Stimulated activated effector memory CD8-positive, alpha-beta T cell treated with anti-CD3 and anti-CD28 coated beads, Interleukin-12 subunit alpha, Interleukin-12 subunit beta, amount 100 ng/mL, for 72 hours (primary cell): ENCODE measurements at places on chromosomes 3 and 15.

DNA sequence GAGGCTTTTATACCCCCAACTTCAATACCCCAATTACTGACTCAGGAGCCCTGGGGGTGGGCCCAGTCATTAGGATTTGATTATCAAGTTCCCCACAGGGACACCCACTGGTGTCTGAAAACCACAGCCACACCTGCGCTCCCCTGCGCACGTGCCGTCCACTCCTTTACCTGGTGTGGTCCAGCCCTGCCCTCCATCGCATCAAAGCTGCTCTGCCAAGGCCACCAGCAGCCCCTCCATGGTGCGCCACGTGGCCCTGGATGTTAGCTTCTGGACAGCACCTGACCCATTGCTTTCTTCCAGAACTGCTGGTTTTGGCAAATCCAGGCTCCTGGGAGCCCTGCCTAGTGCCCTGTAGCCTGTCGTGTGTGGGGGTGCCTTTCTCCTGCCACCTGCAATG is 136.3 kb downstream of the NSMCE3 start:
- DNase-seq = no peak

- DNase-seq = no peak
Observed at GRCh38 chr15:73873889-73874511, 636 bp downstream of the TBC1D21 start.

DNA sequence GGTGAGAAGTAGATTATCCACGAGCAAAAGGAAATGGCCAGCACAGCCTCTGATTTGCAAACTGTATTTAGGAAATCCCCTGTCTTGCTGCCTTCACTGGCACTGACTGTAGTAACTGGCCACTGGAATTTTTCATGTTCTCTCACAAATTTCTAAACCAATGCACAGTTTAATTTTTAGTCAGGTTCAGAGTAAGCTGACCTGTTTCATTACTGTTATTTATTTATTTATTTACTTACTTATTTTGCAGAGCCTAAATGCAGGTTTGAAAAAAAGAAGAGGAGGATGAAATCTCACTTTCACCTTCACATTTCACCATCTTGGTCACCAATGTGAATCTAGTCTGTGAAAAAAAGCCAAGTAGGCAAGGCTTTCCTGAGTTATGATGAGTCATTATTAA is 291.0 kb downstream of the PLOD2 start:
- no peak for DNase-seq

- DNase-seq = no peak
Observed at GRCh38 chr3:123769356-123769743, 114.8 kb downstream of the MYLK start.

GRCh38 chr3:179526989-179527391 is 35.7 kb upstream of the ACTL6A start:
- no peak for DNase-seq

DNA sequence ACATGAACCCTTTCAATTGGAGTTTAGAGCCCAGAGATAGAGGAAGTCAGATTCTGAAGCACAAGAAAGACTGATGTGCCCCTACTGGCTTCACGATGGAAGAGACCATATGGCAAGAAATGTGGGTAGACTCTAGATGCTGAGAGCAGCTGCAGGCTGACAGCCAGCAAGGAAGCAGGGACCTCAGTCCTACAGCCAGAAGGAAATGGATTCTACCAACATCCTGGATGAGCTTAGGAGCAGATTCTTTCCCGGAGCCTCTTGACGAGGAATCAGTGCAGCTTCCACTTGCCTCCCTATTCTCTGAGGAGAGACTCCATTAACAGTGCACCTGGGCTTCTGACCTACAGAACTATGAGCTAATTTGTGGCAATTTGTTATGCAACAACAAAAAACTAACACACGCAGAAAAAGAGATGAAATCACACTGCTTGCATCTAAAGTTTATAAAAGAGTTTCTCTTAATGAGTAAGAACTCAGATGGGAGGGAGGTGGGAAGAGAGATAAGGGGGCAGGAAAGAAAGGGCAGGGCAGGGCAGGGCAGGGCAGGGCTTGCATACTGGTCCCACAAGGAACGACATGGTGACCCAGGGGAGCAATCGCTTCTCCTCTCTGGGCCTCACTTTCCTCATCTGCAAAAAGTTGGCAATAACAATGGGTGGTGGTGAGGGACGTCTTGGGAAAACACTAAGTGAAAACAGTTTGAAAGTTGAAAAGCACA is 440.9 kb downstream of the FOXP1 start:
- no peak for DNase-seq

GRCh38 chr15:52150043-52150825 is 37.7 kb upstream of the BCL2L10 start:
- no peak for DNase-seq

GRCh38 chr3:160183345-160184076 is 41.7 kb upstream of the C3orf80 start:
- DNase-seq = no peak

DNA sequence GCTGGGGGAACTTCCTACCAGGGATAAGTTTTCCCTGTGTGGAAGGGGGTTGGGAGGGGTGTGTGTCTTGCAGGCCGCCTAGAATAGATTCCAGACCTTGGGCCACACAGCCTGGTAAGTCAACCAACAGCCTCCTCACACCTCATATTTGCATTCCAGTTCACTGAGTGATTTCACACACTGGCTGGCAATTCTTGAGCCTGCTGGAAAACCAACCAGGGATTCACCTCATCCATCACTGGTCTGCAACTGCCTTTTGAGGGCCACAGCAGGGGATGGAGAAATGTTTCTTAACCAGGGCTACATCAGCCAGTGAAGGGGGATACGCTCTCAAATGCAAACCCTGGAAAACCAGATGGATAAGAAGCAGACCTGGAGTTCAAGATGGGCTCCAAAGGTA is 2.0 kb downstream of the FSTL1 start:
- no peak for DNase-seq

DNA sequence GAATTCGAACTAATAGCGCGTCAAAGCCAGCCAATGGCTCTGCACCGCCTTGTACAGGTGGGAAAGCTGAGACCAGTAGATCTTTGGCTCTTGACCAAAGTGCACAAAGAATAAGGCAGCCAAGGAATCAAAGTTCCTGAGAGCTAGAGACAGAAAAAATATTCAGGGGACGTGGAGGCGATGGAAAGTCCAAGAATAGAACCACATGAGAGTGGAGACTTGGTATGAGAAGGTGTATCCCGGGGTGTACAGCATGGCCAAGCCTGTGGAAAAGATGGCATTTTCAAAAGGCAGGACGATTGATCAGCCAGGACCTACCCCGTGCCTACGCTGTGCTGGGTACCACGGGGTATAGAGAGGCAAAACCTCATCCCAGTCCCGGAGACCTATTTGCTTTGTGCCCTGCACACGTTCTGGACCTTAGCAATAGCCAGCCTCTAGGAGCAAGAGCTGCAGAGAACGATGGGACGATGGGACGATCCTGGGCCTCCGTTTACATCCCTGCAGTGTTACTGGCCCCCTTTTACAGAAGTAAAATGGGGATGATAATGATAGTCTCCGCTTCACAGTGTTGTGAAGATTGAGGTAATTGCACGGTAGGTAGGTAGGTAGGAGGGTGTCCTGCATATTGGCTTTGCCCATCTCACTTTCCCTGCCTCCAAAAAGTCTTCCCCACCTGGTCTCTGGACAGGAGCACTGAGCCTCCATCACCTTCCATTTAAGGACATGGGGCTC is 583 bp upstream of the RBSN start:
- no peak for DNase-seq

DNA sequence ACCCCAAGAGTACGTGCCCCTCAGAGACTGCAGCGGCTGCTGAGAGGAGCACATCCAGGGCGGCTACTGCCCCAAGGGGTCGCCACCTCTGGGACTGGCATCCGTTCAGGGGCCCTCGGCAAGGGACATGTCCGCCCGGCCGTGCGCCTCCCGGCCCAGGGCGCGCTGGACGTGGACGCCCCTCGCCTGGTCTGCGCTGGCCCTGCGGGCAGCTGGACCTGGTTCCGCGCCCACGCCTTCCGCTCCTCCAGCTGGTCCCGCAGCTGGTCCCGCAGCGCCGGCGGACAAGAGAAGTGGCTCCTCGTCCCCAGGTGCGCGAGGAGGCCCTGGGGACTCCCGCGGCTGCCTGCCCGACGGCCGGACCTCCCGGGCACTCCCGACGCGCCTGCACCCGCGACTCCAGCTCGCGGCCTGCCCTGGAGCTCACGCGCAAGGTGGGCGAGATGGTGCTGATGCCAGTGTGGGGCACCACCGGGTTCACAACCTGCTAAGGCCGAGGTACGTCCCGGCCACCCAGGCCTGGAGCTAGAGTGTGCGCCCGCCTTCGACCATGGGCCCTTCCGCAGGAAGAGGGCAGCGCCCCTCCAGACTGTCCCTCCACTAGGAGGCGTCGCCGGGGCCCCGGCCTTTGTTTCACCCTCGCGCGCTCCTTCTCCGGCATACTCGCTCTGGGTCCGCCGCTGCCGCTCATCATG is 14.4 kb upstream of the GP9 start:
- no peak for DNase-seq

- DNase-seq = no peak
Observed at GRCh38 chr15:80026310-80026709, 33.2 kb upstream of the ZFAND6 start.

GRCh38 chr3:136658946-136659682 is 93.1 kb downstream of the STAG1 start:
- DNase-seq = no peak

DNA sequence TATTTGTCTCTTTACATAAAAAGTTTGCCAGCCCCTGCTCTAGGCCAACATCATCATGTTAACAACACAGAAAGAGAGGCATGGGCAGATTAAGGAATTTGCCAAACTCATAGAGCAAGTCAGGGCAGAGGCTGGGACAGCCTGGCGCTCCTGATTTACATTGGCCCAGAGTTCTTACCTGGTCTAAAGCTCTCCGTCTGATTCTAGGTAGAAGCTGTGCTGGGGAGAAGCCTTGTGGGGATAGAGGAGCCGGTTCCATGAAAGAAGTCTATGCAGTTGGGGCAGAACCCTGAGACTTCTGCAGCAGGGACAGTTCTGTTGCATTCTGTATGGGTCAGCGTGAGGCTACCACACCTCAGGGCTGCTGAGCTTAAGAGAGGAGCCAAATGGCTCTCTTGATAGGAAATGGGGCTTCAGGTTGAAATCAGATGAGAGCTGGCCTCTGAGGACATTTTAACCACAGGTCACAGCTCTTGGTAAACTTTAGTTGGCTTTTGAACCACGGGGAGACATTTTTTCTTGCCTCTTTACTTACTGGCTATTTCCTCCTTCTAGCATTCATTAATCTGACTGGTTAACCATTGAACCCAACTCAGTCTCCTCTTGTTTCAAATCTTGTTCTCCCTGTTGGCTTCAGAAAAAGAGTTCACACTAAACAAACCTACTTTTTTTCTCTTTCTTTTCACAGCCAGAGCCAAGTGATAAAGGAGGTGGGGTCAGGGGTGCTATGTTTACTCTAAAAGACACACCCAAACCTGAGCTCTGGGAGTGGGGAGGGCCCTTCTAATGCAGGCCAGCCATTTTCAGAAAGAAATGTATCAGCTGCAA is 250.7 kb downstream of the OPA1 start:
- no peak for DNase-seq

DNA sequence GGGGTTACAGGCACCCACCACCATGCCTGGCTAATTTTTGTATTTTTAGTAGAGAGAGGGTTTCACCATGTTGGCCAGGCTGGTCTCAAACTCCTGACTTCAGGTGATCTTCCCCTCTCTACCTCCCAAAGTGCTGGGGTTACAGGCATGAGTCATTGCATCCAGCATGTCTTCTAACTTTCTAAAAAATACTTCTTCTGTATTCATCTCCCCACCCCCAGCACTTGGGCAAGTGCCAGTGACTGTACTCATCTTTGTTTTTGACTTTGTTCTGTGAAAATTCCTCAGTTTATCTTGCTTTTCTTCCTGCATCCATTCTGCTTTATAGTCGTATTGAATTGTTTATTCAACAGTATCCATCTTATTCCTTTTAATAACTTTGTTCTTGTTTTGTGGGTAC is 47.6 kb downstream of the ARIH1 start:
- DNase-seq = no peak

DNA sequence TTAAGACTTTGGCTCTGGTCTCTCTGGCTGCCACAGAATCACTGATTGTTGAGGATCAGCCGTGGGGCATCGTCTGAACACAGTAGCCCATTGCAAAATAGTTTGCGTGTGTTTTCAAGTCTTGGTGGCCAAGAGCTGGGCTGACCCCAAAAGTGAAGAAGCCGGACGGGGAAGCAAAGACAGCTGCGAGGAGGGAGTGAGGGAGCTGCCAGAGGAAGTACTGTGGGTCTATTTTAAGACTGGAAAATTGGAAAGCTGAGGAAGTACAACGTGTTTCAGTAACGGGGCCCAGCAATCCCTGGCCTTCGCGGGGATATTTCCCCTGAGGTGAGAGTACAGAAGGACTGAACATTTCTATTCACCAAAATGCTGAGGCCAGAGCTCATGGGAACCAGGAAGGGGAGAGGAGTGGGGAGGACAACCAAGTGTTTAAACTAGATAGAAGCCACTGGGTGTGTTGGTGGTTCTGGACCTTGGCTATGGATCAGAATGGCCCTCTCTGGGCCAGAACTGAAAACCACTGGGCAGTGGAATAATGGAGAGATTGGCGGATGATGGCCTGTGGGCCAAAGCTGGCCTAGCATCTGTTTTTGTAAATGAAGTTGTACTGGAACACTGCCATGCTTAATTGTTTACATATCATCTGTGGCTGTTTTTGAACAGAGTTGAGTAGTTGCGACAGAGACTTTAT is 34.1 kb upstream of the LIMD1 start:
- no peak for DNase-seq

GRCh38 chr3:157856078-157856939 is 249.9 kb downstream of the SHOX2 start:
- DNase-seq = no peak

DNA sequence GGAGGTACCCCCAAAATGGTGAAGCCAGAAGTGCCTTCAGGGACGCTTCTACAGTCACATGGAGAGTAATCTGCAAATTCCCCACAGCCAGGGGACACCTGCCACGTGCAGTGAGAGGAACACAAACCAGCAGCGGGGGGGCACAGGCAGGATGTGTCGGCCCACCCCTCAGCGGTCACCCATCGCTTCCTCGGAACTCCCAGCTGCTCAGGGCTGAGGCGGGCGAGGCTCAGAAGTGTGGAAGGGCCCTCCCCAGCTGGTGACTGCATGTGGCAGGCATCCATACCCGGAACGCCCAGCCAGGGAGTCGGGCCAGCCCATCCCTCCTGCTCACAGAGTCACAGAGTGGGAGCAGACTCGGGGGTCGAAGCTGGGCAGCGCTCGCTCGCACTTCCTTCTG is 63.7 kb downstream of the SLC12A8 start:
- no peak for DNase-seq
